CD4-positive, CD25-positive, alpha-beta regulatory T cell (primary cell): ENCODE measurements at places on chromosomes 2 and 18.

DNA sequence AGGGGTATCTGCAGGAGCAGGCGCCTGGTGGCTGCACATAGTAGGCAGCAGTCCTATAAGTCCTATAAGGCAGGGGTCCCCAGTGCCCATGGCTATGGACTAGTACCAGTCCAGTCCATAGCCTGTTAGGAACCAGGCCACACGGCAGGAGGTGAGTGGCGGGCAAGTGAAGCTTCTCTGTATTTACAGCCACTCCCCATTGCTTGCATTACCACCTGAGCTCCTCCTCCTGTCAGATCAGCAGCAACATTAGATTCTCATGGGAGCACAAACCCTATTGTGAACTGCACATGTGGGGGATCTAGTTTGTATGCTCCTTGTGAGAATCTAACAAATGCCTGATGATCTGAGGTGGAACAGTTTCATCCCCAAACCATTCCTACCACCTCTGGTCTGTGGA lies 33.1 kb downstream of the STK25 start:
- no peak for DNase-seq

GRCh38 chr18:45049578-45050319 lies 369.1 kb downstream of the SETBP1 start:
- no peak for DNase-seq

DNA sequence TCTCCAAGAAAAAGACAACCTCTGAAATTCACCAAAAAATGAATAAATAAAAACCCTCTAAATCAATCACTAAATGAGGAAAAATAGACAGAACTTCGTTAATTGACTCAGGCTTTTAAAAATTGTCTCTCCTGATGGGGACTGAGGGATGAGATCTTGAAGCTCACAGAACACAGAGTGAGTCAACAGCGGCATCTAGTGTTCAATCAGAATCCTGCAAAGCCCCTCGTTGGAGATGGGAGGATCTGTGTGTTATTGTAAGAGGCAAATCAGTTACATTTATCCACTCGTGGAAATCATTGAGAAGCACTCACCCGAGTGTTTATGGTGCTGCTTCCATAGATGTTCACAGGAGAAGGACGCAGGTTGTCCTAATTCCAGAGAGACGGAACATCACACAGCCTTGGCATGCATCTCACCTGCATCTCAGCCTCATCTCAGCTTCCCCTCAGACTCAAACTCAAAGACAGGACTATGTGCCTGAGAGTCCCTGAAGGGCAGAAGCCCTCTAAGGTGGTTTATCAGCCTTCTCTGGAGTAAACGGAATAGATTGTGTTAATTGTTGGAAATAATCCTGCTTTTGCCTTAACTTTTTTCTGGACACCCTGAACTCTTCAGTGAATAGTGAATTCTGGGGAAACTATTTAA lies 82.0 kb downstream of the MREG start:
- peak; percentile 40 for DNase-seq

DNA sequence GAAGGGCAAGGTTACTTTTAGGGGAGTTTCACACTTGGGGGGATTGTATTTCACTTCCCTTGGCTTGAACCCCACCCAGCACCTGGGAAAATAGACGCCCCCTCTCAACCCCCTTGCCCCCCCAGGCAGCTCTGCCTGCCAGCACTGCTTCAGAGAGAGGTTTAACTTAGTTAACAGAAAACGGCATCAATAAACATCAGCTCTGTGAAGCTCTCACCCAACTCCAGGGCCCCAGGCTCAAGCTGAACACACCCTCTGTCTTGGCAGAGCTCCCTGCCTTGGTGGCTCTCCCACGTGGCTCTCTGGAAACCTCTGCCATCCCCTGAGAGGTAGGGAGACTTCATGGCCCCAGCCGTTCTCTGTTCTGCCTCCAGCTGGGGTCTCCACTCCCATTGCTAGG lies 244.1 kb downstream of the ACKR3 start:
- DNase-seq, result no peak

DNA sequence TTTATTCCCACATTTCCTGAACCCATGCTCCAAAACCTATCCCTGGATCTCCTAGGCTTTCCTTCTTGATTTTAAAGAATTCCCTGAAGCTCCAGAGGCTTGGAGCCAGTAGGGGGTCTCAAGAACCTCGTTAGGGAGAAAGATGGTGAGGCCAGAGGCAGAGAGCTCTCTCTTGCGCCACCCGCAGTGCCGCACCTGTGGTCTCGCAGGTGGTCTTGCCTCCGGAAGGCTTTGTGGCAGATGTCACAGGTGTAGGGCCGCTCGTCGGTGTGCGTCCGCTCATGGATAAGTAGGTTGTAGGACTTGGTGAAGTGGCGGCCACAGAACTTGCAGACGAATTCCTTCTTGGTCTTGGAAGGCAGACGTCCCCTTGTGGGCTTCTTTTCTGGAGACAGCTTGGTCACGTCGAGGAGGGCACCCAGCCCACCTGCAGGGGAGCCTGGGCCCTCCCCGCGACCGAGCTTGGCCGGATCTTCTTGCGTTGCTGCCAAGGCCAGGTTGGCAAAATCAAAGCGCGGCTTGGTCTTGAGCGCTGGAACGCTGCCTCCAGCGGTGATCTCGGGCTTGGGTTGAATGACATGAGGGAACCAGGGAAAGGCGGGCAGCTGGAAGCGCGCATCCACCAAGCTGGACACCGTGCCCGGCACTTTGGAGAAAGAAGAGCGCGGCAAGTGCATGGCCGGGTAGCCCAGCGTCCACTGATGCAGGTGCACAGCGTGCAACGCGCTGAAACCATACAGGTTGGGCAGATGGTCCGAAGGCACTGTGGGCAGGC lies 5.3 kb downstream of the OSR1 start:
- DNase-seq, result no peak

DNA sequence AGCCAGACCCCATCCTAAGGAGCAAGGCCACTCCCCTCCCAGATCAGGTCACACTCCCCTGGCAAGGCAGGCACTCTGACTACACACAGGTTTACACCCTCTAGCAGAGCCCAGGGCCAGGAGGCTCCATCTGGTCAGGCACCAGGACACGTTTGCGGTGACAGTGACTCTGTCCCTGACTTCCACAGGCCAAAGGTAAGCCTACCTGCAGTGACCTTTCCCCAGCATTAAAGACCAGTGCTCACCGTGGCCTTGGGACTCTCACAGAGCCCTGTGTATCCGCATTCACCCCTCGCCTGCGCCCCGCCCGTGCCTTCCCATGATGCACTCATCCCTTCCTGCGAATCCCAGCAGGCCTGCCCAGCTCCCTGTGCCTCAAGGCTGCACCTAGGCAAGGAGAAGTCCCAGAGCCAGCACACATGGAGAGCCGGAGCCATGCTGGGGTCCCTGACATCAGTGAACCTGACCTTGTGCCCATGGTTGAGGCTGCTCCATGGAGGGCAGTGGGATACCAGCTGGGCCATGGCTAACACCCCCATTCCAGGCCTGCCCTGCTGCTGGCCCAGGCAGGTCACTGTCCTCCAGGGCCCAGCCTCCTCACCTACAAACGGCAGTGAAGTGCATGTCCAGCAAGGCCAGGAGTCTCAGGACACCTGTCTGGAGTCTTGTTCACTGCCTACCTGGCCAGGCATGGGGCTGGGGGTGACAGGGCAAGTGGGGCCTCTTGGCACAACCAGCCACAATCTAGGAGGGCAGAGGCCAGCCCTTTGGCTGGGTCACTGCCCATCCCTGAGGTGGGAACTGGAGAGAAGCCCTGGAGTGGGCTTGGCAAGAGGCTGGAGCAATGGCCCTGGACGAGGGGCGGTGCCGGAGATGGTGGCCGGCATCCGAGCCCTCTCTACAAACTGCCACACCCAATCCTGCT lies 3.0 kb downstream of the NEURL3 start:
- no peak for DNase-seq

DNA sequence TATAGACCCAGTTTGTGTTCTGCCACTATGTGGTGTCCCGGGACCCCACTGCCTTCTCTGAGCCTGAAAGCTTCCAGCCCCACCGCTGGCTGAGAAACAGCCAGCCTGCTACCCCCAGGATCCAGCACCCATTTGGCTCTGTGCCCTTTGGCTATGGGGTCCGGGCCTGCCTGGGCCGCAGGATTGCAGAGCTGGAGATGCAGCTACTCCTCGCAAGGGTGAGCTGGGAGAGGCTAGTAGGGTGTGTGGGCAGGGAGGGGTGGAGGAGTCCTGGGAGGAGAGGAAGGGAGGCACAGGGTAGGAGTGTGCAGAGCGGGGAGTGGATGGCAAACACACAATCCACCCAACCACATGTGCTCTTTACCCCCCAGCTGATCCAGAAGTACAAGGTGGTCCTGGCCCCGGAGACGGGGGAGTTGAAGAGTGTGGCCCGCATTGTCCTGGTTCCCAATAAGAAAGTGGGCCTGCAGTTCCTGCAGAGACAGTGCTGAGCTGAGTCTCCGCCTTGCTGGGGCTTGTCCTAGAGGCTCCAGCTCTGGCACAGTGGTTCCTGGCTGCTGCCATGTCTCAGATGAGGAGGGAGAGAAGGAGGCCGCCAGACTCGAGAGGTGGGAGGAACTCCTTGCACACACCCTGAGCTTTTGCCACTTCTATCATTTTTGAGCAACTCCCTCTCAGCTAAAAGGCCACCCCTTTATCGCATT lies 16.9 kb downstream of the PRKAG3 start:
- DNase-seq, result no peak

- no peak for DNase-seq
Measured at GRCh38 chr2:162090109-162090508, 16.1 kb upstream of the DPP4 start.

DNA sequence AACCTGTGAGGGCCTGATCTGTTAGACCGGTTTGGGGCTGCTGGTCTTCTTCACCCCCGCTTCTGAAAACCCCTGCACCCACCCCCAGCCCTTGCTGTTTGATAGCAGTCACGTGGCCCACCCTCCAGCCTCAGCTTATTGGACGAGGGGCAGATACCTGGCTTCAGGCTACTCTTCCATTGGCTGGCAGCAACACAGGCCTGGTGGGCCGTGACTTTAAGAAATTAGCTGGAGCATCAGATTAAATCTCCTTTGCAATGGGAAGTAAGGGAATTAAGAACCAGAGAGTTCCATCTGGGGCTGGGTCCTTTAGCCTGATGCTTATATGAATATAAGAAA lies 107.3 kb downstream of the KLHL29 start:
- no peak for DNase-seq

DNA sequence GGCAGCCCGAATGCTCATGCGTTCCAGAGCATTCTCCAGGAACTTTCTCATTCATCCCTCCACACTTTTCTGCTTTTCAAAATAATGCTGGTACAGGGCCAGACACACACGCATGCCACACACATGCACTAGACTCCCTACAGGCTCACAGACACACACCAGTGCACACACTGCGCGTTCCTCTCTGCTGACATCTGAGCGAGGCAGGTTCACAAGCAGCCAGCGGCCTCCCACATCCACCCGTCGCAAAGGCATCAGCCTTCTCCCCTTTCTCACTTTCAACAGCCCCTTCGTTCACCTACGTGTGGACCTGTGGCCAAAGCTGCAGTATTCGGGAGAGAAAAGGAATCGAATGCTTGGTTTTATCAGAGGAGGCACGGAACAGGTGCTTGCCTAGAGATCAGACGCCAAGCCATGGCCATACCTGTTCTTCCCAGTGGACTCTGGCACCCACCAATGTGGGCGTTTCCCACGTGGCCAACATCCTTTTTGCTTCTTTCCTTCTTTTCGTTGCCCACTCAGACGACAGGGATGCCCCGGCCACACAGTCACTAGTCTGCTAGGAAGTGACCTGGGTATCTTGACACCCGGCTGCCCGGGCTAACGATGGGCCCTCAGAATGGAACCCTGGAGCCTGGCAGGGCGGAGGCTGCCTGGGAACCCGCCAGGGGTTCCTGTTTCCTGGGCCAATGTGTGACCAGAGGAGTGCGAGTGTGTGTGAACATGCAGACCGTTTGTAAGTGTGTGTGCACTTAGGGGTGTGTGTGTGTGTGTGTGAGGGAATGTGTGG lies 85.8 kb upstream of the ID2 start:
- DNase-seq, result no peak

DNA sequence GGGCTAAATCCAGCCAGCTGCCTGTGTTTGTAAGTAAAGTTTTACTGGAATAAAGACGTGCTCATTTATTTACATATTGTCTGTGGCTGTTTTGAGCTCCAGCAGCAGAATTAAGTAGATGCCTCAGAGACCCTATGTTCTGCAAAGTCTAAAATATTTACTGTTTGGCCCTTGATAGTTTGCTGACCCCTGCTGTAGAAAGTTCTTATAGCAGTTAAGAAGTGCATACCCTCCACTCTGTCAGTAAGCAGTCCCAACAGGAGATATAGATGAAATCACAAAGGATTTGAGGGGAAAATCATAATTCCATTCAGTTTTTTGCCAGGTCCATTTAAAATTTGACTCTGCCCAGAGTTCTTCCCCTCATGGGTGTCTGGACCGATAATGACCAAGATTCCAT lies 50.1 kb upstream of the ITM2C start:
- DNase-seq, result no peak

DNA sequence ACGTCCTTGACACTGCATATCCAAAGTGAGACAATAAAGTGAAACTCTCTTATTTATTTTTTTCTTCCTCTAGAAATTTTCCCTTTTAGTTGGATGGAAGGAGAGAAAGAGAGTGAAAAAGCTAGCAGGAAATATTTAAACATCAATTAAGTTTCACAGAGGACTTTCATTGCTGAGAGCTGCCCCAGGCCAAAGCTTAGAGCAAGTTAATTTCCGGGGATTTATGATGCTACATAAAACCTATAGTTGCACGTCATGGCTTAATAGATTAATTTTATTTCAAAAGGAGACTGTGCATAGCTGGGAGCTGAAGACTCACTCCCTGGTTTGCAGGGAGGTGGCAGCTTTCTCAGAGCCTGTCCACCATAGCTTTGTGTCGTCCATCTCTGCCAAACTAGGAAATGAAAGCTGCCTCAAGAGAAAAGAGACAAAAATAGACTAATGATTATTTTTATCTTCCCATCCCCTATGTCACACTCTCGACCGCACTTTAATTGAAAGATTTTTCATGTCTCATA lies 323.3 kb upstream of the RAB6C start:
- no peak for DNase-seq

DNA sequence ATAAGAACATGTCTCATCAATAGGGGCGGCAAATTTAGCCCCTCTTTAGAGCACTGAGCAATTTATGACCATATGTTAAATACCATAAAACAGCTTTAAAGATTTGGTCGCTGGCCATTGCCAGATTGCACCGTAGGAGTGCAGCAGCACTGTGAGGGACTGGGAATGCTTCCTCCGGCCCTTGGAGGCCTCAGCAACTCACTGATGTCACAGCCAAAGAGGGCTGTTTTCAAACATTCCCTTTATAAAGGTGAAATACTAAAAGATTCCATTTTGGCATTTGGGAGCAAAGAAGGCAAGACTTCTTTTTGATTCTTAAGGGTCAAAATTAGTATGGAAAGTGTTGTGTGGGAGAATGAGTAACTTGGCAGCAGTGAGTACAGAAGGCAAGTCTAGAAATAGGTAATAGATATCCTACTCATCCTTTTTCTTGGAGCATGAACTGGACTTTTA lies 63.7 kb downstream of the BABAM2 start:
- DNase-seq, result no peak

DNA sequence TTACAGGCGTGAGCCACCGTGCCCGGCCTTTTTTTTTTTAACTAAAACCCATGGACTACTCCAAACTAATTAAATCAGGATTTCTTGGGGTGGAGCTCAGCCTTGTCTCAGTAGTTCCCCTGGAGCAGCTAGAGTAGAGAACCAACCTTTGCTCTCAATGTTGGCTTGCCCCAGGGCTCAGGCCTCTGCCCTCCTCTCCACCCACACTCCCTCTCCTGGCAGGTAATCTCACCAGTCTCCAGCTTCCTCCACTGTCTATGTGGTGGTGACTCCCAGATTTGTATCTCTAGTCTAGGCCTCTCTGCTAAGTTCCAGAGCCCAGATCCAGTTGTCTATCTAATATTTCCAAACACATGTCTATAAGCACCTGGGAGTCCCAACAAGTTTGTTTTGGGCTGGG lies 9.6 kb upstream of the MTA3 start:
- DNase-seq, result no peak

- DNase-seq, result no peak
Measured at GRCh38 chr2:142165790-142166189, 35.0 kb upstream of the LRP1B start.

GRCh38 chr2:128695646-128696220 lies 377.1 kb upstream of the HS6ST1 start:
- no peak for DNase-seq
